ENCODE measurements at places on chromosomes 2 and 18.

DNA sequence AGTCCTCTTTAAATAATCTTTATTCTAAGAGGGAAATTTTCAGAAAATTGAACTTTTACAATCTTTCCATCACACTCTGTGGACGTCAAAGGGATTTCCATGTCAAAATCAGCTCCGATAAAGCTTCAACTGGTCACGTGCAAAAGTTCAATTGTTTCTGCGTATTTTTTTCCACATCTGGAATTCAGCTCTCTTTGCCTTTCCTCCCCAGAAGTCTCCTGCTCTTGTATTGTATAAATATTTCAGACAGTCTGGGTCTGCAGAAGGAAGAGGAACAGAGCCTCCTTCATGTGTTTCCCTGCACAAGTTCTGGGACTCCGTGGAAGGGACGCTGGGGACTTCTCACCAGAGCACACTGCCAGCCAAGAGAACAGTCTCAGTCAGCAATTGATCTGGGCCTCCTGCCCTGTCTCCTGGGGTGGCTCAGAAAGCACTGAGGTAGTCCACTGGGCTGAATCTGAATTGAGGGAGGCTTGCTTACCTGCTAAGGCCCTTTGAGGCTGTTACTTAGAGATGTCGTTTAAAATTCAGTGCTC lies 251.5 kb downstream of the TFCP2L1 start:
- DNase-seq, result no peak

DNA sequence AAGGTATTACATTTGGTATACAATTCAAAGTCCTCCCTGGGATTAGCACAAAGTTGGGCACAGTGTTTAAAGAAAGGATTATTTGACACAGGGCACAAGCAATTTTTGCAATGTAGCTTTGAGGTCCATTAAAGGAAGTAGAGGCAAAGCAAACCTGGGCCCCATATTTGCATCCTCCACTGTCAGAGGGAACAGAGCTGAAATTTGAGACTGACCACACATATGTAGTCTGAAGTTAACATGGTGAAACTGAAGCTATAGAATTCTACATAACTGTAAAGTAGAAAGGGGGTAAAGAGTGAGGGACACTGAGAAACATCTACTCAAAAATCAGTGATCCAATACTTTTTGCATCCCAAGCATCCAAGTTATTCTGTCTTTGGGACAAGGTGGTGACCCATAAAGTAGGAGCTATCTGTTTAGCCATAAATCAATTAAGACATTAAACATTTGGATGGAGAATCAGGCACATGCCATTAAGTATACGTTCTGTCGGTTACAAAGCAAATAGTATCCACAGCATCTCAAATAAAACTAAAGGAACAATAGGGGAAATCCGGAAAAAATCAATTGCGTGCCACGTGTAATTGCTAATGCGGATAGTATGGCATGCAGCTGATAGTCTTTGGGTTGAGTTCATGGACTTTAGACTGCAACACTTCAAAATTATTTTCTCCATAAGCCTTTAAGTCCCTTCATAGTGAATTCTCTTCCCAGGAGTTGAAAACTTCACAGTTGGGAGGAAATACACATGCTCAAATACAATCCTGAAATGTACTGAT lies 72.6 kb downstream of the PLEKHM3 start:
- peak; percentile 58 for DNase-seq

- no peak for DNase-seq
These were observed 19.1 kb upstream of the SH3BP4 start for GRCh38 chr2:234932591-234933168.

DNA sequence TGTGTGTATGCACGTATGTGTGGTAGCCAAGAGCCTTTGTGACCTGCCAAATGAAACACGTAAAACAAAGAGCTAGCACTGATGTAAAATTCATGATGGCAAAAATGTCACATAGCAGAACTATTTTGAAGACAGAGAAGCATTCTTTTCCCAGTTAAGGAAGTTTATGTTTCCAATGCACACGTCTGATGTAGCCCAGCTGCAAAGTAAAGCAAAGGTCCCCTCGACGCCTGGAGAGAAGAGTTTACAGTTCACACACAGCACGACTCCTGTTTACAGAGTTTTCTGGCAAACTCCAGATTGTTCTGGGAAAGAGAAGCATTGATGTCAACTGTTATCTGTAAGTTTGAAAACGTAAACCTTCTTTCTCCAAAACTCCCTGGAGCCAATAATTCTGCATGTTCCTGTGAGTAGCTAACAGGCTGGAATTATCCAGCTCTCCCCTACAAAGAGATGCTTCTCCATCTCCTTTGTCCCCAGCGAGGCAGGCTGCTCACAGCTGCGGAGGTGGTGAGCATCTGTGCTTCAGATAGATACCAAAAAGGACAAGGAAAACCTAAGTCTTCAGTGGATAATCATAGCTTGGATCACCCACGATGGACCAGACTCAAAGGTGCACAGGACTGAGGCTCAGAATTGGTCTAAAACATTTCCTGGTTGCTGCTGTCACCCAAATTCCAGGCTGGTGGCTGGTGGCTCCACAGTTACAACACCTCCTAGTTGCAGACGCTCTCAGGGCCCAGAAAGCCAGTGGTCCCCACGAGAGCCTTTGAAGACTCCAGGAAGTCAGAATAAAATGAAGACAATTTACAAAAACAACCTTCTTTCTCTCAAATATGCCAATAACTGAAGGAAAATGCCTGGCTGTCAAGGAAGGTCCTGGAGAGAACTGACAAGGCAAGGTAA lies 87.4 kb downstream of the COL6A3 start:
- peak; percentile 57 for DNase-seq

DNA sequence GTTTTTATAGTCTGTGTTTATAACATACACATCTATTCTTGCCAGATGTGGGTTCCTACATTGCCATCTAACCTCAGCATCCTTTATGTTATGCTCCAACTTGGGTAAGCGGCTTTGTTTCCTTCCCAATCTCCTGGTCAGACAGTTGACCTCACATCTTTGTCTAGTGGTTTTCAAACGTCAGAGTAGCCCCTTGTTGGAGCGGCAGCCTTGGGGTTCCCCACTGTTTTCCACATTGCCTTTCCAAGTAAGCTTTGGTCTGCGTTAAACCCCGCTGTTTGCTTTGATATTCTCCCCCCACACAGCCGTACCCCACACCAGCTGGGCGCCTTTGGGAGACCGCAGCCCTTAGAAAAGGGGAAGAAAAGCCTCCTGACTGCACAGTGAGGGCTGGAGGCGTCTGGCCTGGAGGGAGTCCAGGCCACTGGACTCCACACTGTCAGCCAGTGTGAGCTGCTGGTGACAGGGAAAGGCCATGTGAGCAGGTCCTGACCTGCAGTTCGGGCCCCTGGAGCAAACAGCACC lies 83.3 kb downstream of the MALT1 start:
- DNase-seq, result peak; percentile 40

GRCh38 chr2:200862532-200863000 lies 1.9 kb downstream of the CLK1 start:
- peak; percentile 78 for DNase-seq

GRCh38 chr2:78845664-78846185 lies 179.8 kb upstream of the REG3G start:
- DNase-seq, result no peak

DNA sequence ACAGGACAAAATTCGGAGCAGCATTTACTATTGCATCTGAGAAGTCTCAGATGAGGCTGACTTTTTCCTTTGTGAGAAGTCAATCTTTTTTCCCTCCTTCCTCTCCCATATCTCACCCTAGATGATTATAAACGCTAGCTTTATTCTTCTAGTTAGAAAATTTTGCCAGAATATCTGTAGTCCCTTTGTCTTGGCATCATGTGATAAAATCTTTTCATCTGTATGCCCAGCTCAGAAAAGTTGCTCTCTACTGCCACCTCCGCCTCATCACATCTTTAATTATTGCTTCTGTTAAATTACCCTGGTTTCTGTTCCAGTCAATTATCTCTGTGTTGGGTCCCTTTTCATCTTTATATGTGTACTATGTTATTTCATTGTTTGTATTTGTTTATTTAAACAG lies 210.8 kb upstream of the SLC35G4 start:
- DNase-seq, result no peak

- no peak for DNase-seq
These were observed 206.9 kb downstream of the ARL4C start for GRCh38 chr2:234289834-234290590.

DNA sequence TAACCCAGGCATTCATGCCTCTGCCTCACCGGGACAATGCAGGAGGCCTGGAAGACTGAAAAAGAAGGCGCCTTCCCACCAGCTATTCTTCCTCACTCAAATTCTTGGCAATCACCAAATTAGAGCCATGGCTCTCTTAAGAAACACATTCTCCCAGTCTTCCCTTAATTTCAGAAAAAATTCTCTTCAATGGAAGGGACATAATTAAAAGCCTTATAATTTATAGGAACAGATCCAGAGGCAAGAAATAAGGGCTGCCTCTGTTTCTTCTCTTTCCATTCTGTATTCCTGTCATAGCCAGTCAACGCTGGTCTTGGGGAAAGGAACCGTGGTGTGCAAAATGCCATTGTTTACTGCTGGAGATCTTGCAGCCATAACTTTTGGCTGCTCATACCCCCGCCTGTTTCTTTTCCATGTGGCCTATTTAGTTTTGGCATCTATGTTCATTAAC lies 32.8 kb downstream of the DTNA start:
- no peak for DNase-seq

GRCh38 chr2:224395620-224396390 lies 6.1 kb downstream of the FAM124B start:
- no peak for DNase-seq

DNA sequence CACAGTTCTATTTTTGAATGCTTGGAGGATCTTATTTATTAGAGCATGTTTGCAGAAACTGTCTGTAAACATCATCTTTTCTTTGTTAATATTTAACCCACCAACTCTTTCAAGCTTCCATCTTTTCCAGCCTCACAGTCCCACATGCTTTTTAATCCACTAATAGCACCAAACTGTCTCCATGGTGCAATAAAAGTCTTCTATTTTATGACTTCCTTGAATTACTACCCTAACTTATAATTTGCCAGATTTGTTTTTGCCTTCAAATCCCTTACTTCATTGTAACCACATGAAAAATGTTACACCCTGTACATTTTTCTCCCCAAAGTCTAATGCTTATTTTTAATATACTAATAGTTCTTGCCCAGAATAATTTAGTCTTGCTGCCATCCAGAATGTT lies 792.6 kb downstream of the PLCL1 start:
- DNase-seq, result peak; percentile 6

DNA sequence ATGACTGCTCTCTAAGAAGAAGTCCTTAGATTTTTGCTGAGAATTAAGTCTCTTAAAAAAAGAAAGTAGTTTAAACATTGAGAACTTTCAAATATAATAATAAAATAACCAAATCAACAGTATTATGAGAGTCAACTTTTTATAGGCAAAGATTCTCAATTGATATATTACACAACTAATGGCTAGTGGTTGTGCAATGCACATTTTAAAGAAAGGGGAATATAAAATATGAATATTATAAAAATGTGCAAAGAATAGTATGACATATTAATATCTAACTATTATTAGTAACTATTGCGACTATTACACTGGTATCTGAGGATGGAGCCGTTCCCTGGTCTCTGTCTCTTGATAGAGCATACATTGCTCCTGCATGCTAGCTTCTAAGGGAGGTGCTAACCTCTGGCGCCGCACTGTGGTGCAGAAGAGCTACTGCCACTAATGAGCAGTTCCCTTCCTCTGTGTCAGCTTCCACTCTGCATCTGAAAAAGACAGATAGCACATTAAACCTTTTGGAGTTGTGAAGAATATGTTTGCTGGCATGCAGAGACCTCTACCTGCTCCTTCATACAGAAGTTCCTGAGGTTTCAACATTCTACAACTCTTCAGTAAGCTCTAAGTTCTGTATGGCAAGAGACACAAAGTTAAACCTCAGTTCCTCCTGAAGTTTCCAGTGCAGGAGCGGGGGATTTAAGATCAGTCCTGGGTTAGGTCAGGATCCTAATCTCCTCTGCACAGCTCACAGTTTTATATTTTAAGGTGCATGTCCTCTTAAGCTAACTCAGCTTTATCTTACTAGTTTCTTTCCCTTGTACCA lies 3.5 kb upstream of the SLC9A2 start:
- DNase-seq, result peak; percentile 53
